ENCODE measurements at places on chromosomes 2 and 18. TPM values are rescaled to one million over a fixed set of nuclear protein-coding genes. Genes with fewer than 3 reads are reported as not detected.

DNA sequence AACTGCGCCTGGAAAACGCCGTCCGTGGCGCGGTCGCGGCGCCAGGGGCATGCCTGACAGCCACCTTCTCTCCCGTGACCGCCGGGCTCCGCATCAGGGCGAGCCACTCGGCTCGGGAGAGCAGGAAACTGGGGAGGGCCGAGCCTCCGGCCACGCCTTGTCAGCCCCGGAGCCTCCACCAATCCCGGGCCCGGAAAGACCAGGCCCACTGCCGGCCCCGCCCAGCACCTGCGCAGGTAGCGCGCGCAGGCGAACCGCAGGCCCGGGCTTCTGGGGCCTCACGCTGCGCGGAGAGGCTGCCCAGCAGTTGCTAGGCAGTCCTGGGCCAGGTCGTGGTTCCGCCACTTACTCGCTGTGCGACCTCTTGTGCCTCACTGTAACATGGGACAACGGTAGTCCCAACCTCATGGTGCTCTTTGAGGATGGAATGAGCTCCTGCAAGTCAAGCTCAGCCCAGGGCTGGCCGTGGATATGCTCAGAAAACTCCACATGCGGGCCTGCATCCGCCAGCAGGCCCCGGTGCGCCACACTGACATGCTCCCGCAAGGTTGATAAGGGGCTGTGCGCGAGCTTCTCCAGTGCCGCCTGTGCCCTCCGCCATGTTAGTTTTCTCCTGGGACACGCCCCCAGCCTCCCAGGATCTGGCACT lies 97.1 kb downstream of the INHBB start:
- no peak overlapping the region for H3K27ac ChIP-seq
- H3K36me3 ChIP-seq = no peaks in the 10 kb centered on the region
- peaks cover 16% of the 10 kb centered on the region for H3K4me1 ChIP-seq

DNA sequence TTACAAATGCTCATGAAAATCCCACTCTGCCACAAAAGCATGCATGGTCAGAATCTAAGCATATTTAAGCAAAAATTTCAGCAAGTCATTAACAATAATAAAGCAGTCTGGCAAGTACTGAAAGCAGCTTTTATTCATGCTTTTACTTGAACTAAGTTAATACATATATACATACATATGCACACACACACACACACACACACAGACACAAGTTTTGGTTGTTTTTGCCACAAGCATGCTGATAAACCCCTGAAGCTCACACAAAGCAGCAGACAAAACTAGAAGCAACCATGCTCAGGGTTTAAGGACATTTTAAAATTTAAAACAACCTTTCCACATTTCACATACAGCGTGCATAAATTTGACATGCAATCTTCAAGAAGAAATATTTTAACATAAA lies 819.1 kb upstream of the FSHR start:
- no peaks in the 10 kb centered on the region for H3K4me1 ChIP-seq
- no peaks in the 10 kb centered on the region for H3K27me3 ChIP-seq
- no peak overlapping the region for H3K4me3 ChIP-seq
- H3K27ac ChIP-seq = no peak overlapping the region
- no peaks in the 10 kb centered on the region for H3K36me3 ChIP-seq

DNA sequence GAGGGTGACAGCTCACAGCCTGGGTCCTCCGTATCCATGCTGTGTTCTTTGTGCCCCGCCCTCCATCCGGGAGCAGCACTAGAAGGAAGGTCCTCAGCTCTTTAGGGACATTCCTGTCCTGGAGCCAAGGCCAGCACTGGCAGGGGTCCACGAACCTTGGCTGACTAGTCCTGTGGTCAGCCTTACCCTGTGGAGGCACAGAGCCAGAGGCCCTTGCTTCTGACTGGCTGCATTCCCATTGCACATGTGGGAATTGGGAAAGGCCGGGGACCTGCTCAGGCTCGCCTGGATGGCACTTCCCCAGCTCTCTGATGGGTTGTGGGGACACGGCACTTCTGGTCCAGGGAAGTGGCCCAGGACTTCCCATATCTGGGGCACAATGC lies 24.9 kb upstream of the RHOB start:
- no peaks in the 10 kb centered on the region for H3K36me3 ChIP-seq
- no peaks in the 10 kb centered on the region for H3K27me3 ChIP-seq
- no peak overlapping the region for H3K4me3 ChIP-seq
- no peak overlapping the region for H3K27ac ChIP-seq

GRCh38 chr2:30380824-30381223 lies 66.2 kb upstream of the LCLAT1 start:
- no peak for DNase-seq
- H3K4me3 ChIP-seq = no peak overlapping the region
- no peak overlapping the region for H3K27ac ChIP-seq
- H3K36me3 ChIP-seq = no peaks in the 10 kb centered on the region
- no peaks in the 10 kb centered on the region for H3K27me3 ChIP-seq

GRCh38 chr2:16671760-16672159 lies 6.1 kb upstream of the CYRIA start:
- no peak overlapping the region for H3K4me3 ChIP-seq
- peaks cover 4% of the 10 kb centered on the region for H3K4me1 ChIP-seq
- H3K27me3 ChIP-seq = no peaks in the 10 kb centered on the region
- no peaks in the 10 kb centered on the region for H3K36me3 ChIP-seq
- peak; percentile 47 for DNase-seq

- no peak overlapping the region for H3K4me3 ChIP-seq
- no peak overlapping the region for H3K27ac ChIP-seq
- DNase-seq = no peak
- H3K36me3 ChIP-seq = no peaks in the 10 kb centered on the region
- H3K4me1 ChIP-seq = no peaks in the 10 kb centered on the region
- H3K27me3 ChIP-seq = no peaks in the 10 kb centered on the region
These were observed 1.3 kb downstream of the GAL3ST2 start for GRCh38 chr2:241777686-241778627.

DNA sequence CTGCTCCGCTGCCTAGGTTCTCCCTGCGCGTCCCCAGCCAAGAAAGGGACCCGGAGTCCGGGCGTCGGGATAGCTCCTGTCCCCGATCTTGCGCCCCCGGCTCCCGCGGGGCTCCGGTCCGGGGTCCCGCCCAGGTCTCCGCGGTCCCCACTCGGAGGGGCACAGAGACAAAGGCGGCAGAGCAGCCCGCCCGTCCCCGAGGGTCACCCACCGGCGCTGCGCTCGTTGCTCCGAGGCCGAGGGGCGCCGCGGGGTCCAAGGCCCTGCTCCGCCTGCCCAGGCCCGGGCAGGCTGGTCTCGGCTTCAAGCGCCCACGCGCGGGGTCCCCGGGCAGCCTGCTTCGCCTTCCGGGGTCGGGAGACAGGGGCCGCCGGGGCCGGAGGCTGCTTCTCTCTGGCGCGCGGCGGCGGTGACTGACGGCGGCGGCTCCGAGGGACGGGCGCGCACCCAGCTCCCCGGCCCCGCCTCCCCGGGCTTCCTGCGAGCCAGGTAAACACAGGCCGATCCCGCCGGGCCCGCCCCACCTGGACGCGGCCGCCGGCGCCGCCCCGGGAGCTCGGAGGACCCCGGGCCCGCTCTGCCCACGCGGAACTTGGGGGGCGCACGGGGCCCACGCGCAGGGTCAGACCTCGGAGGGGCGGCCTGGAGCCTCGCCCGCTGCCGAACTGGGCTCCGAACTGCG lies at the start of gene MBP:
MBP (minus strand) TSS at position 415 of the 682 bp plus-strand sequence. CDS start 27,522 bp downstream, outside the sequence.
- H3K4me1 ChIP-seq = peaks cover 27% of the 10 kb centered on the region
- peak; percentile 91 for DNase-seq
- H3K27ac ChIP-seq = peak within 1 kb of the TSS; percentile 99
- H3K27me3 ChIP-seq = no peaks in the 10 kb centered on the region

The NCKAP5 gene
- 0.93 TPM for total RNA-seq

The KLHL30 gene
- 0.22 TPM for total RNA-seq

GRCh38 chr2:236971131-236971821 lies 114.4 kb upstream of the COPS8 start:
- no peak overlapping the region for H3K4me3 ChIP-seq
- peak overlapping the region; percentile 82 for H3K27ac ChIP-seq
- peak; percentile 75 for DNase-seq
- peaks cover 36% of the 10 kb centered on the region for H3K4me1 ChIP-seq
- H3K36me3 ChIP-seq = no peaks in the 10 kb centered on the region

DNA sequence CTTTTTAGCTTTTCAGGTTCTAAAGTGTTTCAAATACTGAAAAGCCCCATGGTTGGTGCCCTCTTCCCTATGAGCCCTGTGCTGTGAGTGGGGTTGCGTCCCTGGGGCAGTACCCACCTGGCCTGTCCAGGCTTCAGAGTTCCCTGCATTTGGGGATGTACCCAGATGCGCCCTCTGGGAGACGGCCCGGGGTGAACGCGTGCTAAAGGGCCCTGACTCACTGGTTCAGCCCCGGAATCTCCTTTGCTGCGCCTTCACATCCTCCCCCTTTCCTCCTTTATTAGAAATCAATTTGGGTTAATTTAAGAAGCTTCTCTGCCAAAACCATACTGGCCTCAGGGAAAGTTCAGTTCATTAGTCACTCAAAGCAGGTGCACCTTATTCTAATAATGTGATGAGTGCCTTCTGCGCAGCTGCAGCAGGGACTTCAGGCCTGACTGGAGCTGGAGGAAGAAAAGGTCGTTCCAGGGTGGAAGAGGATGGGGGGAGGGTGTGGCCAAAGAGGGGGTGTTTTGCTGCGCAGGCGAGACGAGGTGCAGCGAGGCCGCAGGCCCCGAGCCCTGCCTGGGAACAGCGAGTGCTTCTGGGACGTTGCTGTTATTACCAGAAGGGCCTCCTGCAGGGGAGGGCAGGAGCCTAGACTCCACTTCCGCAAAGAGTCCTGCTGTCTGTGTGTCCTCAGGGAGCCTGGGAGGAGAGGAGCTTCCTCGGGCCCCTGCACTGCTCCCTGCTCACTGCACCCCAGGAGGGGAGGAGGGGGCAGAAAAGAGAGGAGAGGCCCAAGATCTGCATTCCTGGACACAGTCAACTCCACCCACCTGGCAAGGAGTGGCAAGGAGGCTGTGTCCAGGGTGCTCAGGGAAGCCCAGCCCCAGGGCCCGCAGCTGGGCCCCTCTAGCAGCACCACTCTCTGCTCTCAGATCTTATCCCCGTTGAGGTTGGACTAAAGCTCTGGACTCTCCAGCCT lies 223.2 kb upstream of the PXDN start:
- no peak overlapping the region for H3K4me3 ChIP-seq
- H3K27ac ChIP-seq = peak overlapping the region; percentile 81
- H3K36me3 ChIP-seq = no peaks in the 10 kb centered on the region
- no peaks in the 10 kb centered on the region for H3K4me1 ChIP-seq

DNA sequence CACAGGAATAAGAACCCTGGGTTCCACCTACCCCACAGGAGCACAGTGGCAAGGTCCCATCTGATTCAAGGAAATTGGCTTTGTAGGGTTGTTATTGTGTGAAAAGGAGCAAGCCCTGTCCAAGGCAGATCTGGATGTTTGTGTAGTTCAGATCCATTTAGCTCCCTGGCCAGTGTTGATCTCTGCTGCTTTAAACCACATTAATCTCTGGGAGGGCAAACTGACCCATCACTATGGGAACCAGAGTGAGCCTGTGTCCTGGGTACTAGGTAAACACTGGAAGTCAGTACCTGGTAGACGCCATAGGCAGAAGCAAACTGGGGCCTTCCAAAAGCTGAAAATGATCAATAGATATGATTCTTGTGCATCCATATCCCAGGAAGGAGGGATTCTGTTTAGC lies 271.5 kb upstream of the EPAS1 start:
- no peak overlapping the region for H3K27ac ChIP-seq
- H3K4me3 ChIP-seq = no peak overlapping the region
- H3K4me1 ChIP-seq = peaks cover 5% of the 10 kb centered on the region
- DNase-seq = no peak

- H3K36me3 ChIP-seq = no peaks in the 10 kb centered on the region
- no peaks in the 10 kb centered on the region for H3K27me3 ChIP-seq
- no peaks in the 10 kb centered on the region for H3K4me1 ChIP-seq
- H3K27ac ChIP-seq = no peak overlapping the region
These were observed 150.6 kb upstream of the COPS8 start for GRCh38 chr2:236935083-236935482.

GRCh38 chr2:234289834-234290590 lies 206.9 kb downstream of the ARL4C start:
- H3K36me3 ChIP-seq = no peaks in the 10 kb centered on the region
- no peak overlapping the region for H3K27ac ChIP-seq
- no peaks in the 10 kb centered on the region for H3K4me1 ChIP-seq
- H3K4me3 ChIP-seq = no peak overlapping the region

DNA sequence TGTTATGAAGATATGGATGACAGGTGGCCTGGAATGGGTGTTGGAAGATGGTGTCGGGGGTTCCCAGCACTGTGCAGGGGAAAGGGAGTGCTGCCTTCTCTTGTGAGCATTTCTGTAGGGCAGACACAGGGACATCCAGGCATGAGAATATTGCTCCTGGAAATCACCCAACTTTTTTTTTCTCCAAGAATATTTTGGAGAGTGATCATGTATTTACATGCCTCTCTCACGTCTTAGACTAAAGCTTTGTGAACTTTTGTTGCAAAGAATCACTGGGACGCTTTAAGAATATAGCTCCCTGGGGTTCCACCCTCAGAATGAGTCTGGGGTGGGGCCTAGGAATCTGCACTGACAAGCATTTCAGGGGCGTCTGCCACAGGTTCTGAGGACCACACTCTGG lies 68.7 kb downstream of the VWA3B start:
- no peaks in the 10 kb centered on the region for H3K4me1 ChIP-seq
- no peak overlapping the region for H3K27ac ChIP-seq
- H3K4me3 ChIP-seq = no peak overlapping the region

DNA sequence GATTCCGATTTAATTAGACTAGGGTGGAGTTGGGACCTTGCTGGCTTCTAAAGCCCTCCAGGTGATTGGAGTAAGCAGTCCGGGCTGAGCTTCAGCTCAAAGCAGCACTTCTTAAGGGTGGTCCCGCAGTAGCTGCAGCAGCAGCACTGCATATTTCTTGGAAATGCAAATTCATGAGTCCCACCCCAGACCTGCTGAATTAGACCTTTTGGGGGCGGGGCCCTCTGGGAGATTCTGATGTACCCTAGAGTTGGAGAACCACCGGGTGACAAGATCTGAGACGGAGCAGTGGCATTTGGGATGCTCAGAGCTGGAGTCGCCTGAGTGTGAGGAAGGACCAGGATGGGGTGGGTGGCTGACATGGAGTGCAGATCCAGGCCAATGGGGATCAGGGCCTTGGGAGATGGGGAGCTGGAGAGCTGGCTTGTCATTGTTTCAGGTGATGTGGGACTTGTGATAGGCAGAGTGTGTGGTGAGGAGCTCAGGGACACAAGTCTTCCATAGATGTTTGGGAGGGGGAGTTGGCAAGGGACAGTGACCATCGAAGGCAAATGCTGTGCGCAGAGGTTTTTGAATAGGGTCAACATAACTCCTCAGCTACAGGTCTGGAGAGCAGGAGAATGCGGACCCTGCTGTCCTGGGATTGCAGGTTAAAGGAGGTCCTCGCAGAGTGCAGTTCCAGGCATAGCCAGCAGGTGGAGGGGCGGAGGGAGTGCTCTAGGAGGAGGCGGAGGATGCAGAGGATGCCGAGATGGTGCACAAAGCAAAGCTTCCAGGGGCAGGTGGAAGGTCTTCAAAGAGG lies 130.9 kb upstream of the RAB12 start:
- no peak overlapping the region for H3K27ac ChIP-seq
- H3K4me3 ChIP-seq = no peak overlapping the region
- no peaks in the 10 kb centered on the region for H3K27me3 ChIP-seq
- no peaks in the 10 kb centered on the region for H3K4me1 ChIP-seq
- H3K36me3 ChIP-seq = no peaks in the 10 kb centered on the region

GRCh38 chr18:36843784-36844183 lies 14.9 kb downstream of the KIAA1328 start:
- H3K27me3 ChIP-seq = no peaks in the 10 kb centered on the region
- DNase-seq = no peak
- H3K4me1 ChIP-seq = peaks cover 9% of the 10 kb centered on the region
- no peaks in the 10 kb centered on the region for H3K36me3 ChIP-seq

- H3K36me3 ChIP-seq = no peaks in the 10 kb centered on the region
- no peak for DNase-seq
- no peak overlapping the region for H3K27ac ChIP-seq
- H3K4me1 ChIP-seq = no peaks in the 10 kb centered on the region
- H3K27me3 ChIP-seq = no peaks in the 10 kb centered on the region
These were observed 504.5 kb upstream of the VRK2 start for GRCh38 chr2:57542081-57542480.

Data from thyroid gland (tissue), 4 donors.